Motor neuron (in vitro differentiated cells): ENCODE measurements at places on chromosomes 13 and 19. TPM values are rescaled to one million over a fixed set of nuclear protein-coding genes. Genes with fewer than 3 reads are reported as not detected.

CLDND2 gene
- total RNA-seq, result 2.3 and 3.3 TPM in 2 replicates

CTU1 gene
- 3.0 and 4.0 TPM in 2 replicates for total RNA-seq

SLC10A2 gene
- total RNA-seq, result 0.25 and 0.46 TPM in 2 replicates

WDR88 gene
- total RNA-seq, result 0.63 and 1.1 TPM in 2 replicates

ANKLE1 gene
- total RNA-seq, result 2.9 and 3.6 TPM in 2 replicates

C19orf67 gene
- total RNA-seq, result 2.6 and 3.0 TPM in 2 replicates

ZSCAN5A gene
- 5.4 and 6.0 TPM in 2 replicates for total RNA-seq

HTR2A gene
- total RNA-seq, result 0.81 and 0.87 TPM in 2 replicates

SHISA7 gene
- 0.18 and 0.69 TPM in 2 replicates for total RNA-seq

SIRT2 gene
- total RNA-seq, result 29.2 and 34.8 TPM in 2 replicates

IGFL2 gene
- 212 and 247 TPM in 2 replicates for total RNA-seq

KLK8 gene
- total RNA-seq, result not detected in 2 replicates

SMAD9 gene
- 1.8 and 9.6 TPM in 2 replicates for total RNA-seq

CEACAM21 gene
- not detected in 2 replicates for total RNA-seq

PINLYP gene
- 1.6 and 5.9 TPM in 2 replicates for total RNA-seq
